Stimulated activated CD4-positive, alpha-beta T cell treated with anti-CD3 and anti-CD28 coated beads, Interleukin-1b, Interleukin-23, amount 100 ng/mL, for 48 hours (primary cell): ENCODE measurements at places on chromosomes 13 and 19.
A peak's percentile ranks its signal among the peaks of the same experiment; 100 is the strongest.

DNA sequence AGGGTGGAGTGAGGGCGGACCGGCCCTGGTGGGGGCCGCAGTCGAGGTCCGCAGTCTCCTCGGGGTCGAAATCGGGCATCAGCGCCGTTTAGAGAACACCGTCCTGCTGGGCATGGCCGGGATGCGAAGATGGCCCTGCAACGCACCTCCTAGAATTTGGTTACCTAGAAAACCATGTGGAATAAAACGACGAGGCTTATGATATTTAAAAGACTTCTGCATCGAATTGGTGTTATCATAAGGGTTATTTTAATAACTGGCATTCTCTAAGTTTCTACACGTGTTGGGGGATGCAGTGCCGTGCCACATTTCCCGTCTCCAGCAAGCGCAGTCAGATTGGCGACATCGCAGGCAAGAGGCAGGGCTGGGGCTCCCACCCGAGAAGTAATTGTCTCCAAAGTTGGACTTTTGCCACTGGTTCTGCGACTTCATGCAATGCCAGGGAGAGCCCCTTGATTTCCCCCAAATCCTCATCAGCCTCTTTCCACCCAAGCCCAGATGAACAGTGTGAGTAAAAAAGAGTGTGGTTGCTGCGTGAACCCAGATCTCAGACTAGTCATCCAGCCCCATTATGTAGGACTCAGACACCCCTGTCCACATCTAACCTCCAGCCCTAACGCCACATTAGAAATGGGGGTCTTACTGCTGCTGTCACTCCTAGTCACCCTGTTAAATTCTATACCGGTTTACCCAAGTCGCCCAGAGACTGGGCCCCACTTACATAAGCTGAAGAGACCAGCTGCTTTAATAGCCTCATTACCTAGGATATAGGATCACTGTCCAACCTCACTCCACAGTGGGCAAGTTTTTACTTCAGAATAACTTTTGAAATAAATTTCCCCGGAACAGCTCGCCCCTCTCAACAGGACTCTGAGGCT is 571 bp upstream of the DHRS12 start:
- peak; percentile 56 for DNase-seq

DNA sequence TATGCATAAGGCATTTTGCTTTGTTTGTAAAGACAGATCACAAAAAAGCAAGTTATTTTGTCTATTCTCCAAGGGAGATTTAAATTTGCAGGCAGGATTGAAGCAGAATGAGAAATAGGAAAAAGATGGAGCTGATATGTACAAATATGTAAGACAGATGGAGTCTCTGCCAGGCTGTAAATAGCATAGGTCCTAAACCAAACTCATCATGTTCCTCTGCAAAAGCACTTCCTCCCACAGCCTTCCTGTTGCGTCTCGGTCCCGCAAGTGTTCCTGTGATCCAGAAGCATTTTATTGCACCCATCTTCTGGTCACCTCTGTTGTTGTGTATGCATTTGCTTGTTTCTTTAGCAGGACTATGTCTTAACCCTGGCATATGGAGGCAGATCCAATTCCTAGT is 95.7 kb upstream of the CLDN10 start:
- DNase-seq, result no peak

- no peak for DNase-seq
Observed at GRCh38 chr13:34469196-34469986, 472.7 kb upstream of the NBEA start.

GRCh38 chr19:9941231-9941630 is 4.9 kb upstream of the OLFM2 start:
- DNase-seq, result no peak

- DNase-seq, result no peak
Observed at GRCh38 chr19:5684694-5685430, 4.0 kb downstream of the HSD11B1L start.

GRCh38 chr13:67366533-67366932 is 136.4 kb upstream of the PCDH9 start:
- no peak for DNase-seq

GRCh38 chr13:93646245-93646644 is 419.6 kb downstream of the GPC6 start:
- no peak for DNase-seq

- DNase-seq, result no peak
Observed at GRCh38 chr19:47658431-47659348, 49.8 kb downstream of the BICRA start.

DNA sequence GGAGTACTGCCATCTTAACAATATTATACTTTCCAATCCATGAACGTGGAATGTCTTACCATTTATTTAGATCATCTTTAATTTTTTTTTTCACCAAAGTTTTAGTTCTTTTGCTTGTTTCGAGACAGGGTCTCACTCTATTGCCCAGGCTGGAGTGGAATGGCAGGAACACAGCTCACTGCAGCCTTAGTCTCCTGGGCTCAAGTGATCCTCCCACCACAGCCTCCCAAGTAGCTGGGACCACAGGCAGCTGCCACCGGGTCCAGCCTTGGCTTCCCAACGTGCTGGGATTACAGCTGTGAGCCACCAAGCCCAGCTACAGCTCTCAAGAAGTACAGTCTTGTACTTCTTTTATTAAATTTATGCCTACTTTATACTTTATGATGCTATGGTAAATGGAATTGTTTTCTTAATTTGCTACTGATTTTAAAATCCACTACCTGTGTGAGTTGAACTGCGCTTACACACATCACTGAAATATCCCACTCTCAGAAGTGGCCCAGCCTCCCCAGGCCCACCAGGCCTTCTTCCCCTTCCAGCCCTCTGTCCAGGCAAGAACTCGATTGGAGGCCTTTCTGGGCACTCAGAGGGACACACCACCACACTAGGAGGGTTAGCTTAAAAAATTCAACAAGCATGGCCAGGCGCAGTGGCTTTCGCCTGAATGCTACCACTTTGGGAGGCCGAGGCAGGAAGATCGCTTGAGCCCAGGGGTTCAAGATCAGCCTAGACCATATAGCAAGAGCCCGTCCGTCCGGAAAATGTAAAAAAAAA is 1.0 kb upstream of the PGLS start:
- DNase-seq, result no peak

GRCh38 chr13:28710161-28710560 is 8.6 kb downstream of the SLC46A3 start:
- no peak for DNase-seq

GRCh38 chr13:94712287-94712811 is at the start of gene SOX21:
SOX21 (minus strand) TSS chr13:94712545; CDS start chr13:94712049, 496 bp downstream.
- no peak for DNase-seq

DNA sequence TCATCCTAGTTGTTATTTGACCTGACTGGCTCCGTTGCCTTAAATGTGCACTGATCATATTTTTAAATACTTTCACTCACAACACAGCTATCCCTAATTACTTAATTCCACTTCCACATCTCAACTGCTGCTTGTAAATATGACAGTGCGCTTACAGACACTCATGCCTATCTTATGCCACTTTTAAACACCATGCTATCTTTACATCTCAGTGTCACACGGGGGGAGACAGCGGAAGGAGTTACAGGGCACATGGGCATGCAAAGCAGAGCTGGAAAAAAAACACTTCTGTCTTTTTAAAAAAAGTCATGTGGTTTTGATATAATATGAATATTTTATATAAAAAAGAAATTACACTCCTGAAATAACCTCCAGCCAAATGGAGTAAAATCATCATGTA is 44.1 kb downstream of the SMAD9 start:
- no peak for DNase-seq

DNA sequence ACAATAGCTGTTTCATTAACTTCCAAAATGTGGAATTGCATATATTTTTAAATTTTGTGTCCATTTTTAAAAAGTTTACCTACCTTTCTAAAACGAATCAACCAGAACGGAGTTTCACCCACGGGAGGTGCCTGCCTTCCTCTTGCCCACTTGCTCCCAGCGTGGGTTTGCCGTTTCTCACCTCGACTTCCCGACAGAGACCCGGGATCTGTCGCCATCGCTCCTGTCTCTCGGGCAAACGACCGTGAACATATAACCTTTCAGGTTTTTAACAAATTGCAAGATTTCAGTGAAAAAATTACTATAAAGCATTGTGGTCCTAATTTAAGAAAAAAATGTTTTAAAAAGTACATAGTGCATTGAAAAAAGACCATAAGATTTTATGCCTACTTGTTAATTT is 4.2 kb downstream of the TMEM255B start:
- DNase-seq, result no peak

DNA sequence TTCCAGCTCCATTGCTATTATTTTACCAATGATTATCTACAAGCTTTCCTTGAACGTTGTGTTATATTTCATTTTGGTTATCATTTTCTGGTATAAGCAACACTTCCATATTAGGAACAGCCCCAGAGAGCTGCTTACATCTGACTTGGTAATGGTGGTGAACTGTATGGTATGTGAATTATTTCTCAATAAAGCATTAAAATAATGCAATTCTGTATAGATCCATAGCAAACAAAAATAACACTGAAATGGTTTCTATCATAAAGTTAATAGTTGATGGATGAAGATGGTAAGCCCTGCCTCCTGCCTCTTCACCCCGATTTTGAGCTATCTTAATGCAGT is 27.5 kb downstream of the GGACT start:
- no peak for DNase-seq

- DNase-seq, result no peak
Observed at GRCh38 chr19:1002600-1002999, 2.4 kb downstream of the GRIN3B start.

GRCh38 chr19:55080121-55080967 is 4.7 kb downstream of the EPS8L1 start:
- DNase-seq, result peak; percentile 80

DNA sequence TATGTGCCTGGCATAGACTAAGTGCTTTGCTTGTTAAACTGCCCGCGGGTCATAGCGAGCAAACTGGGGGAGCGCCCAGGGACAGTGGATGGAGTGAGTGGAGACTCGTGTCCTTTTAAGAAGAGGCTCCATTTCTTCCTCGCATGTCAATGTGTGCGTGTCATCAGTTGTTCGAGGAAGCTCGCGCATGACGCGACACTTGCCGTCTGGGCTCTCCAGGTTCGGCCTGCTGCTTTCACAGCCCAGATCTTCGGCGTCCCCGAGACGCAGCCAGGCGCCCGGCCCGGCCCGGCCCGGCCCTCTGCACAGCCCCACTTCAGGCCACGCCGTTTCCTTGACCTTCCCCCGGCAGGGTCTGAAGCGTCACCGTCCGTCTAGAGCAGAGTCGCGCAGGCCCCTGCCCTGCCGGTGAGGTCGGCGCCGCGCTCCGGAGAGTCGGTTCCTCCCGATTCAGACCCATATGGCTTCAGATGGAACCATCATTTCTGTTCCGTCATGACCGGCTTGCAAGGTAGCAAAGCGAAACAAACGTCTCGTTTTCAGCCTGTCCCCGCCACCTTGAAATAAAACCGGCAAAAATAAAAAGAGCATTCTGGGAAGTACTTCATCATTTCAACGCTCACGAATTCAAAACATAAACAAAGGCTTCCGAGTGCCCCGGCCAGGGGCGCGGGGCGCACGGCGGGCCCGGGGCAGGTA is 599 bp upstream of the ARHGEF7 start:
- DNase-seq, result no peak

DNA sequence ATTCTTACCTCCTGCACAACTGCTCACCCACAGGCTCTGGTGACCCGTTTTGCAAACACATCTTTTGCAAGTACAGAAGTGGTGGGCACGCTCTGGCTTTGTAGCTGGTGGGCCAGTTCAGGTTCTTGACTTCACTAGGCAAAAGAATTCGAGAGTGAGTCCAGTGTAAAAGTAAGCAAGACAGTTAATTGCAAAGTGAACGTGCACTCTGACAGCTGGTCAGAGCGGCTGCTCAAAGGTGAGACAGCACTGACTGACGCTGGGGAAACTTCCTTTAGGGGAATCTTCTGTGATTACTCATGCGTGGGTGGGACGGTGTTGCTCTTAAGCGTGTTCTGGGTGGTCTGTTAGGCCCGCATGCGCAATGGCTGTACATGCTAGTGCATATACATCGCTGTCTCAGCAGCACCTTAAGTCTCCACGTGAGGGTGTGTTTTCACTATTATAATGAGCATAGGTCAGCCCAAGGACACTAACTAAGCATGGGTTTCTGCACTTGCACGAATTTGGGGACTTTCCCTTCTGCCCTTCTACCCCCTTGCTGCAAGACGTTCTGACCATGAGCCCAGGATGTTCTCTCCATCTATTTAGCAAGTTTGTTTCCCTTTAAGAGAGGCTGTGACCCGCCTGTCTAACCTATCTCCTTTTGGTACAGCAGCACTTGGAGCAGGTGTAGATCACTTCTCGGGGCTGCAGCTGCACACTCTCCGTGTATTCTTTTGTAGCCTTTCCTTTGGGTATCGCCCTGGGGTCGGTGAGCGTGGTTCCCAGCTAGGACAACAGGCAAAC is 30.2 kb upstream of the CD33 start:
- DNase-seq, result no peak

DNA sequence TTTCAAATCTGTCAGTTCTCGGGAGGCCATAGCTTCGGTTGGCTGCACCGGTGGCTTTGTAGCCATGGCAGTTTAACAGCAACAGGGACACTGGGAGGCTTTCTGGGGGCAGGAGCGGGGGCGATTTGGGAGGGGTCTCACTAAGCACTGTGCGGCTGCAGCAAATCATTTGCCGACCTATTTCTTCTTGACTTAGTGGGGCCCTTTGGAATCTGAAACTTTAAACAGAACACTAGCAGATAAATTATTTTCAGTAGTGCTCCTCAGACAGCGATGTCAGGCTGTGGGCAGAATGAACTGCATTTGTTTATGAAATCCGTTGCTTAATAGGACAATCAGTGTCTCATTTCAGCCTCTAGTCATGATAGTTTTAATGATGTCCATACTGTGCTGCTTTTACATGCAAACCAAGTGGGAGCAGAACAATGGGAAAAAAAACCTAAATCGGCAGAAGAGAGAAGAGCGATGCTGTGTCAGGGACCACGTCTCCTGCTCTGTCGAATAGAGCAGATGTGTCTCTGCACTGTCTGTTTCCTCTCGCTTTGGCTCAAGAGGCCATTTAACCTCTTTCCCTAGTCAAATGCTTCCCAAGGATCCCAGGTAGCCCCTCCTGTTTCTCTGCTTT is 211.9 kb downstream of the OLFM4 start:
- DNase-seq, result no peak

DNA sequence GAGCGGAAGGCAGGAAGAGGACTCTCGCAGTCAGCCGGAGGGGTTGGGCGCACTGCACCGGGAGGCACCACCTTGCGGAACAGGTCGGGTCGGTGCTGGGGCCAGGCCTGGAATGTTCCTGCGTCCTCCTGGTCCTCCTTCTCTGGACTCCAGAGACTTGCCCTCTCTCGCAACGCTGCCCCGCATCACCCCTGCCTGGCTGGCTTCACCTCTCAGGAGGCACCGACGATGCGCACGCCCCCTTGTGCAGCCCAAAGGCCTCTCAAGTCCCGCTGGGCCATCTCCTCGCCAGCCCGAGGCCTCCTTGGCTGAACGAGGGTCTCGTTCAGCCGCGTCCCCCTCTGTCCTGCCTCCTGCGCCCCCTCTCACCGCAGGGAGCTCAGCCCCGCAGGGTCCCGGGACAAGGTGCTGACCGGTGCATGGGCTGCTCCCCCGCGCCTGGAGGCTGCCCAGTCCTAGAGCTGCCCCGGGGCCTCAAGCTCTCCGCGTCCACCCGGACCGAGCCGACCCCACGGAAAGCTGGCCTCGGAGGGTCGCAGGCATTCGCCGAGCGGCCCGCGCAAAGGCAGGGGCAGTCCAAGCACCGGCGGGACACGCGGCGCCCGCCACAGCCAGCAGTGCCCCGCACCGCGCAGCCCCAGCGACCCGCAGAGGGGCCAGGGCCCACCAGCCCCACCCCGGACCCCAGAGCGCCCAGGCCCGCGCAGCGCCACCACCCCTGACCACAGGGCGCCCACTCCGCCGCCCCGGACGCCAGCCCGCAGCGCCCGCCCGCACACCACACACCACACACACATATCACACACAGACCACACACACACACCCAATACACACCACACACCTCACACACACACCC is 133.8 kb downstream of the CRYL1 start:
- no peak for DNase-seq

- no peak for DNase-seq
Observed at GRCh38 chr19:45311621-45312020, 11.1 kb downstream of the CKM start.
